ENCODE measurements at places on chromosomes 1 and 21.

DNA sequence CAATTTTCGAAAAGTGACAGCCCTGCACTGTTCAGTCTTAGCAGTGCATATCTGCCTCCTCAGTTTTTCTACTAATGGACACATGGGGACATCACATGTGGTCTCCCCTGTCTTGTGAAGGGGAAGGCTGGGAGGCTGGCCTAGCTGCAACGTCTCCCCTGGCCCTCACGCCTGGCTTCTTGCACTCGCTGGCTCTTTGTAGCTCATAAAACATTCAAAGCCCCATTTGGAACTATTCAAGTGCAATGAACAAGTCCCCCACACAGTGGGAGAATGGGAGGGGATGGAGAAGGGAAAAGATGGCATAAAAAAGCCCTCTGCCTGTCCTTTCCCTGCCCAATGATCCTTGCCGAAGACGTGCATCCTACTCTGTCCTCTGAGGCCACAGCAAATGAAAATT, 73.6 kb downstream of the PGBD5 start:
- no peak for DNase-seq

- DNase-seq = no peak
Observed at GRCh38 chr1:50822035-50822776, 137.9 kb downstream of the FAF1 start.

GRCh38 chr1:202235003-202235660, 41.5 kb downstream of the LGR6 start:
- DNase-seq = no peak

DNA sequence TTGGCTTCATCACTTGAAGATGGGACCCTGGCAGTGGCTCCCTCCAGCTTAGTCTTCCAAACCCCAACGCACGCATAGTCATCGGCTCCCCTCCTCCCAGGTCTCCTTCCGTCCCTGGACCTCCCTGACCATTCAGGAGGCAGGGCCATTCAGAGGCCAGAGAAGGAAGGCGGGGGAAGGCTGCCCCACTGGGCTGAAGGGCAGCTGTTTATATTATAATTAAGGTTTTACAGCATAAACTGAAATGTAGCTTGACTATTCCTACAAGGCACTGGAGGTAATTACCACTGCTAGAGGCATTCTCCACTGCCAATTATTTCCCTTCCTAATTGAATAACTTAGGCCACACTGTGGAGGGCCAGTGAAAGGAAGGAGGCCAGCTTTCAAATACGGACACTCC, 170.6 kb upstream of the PROX1 start:
- DNase-seq = no peak

- DNase-seq = no peak
Observed at GRCh38 chr1:12369258-12369657, 139.4 kb downstream of the VPS13D start.

Measured in SIG-M5 (cell line).